Fibroblast of skin of scalp (primary cell): ENCODE measurements at places on chromosomes 1 and 21.

DNA sequence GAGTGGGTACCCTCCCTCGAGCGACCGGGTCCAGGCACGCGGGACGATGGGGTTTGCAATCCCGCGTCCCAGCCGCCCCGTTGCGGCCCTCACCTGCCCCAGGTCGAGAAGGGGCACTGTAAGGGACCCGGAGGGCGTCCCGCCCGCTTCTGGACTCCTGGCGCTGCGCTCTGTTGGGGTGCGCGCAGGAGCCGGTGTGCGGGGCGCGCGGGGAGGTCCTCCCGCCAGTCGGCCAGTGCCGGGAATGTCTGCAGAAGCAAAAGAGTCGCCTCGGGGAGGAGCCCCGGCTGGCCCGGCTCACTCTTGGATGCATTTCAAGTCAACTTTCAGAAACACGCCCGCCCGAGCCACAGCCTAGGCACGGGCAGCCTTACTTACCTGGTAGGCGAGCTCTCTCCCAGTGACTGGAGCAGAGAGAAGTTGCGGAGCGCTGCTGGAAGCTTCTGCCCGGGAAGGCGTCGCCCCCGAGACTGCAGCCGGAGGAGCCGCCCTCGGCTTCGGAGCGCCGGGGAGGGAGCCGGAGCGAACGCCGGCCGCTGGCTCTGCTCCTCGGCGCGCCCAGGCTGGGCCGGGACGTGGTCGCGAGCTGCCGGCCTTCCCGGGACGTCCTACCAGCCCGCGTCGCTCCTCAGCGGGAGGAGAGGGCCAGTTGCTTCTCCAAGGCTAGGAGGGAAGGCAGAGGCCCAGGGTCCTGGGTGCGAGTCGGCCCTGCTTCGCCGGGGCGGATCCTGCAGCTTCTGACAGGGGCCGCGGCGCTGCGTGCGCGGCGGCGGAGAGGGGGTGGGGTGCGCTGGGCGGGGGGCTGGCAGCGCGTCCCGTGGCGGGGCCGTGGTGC lies at the start of gene LMX1A:
LMX1A (minus strand) TSS at position 739 of the 835 bp plus-strand sequence. CDS start 1,156 bp downstream, outside the sequence.
- DNase-seq: no peak

DNA sequence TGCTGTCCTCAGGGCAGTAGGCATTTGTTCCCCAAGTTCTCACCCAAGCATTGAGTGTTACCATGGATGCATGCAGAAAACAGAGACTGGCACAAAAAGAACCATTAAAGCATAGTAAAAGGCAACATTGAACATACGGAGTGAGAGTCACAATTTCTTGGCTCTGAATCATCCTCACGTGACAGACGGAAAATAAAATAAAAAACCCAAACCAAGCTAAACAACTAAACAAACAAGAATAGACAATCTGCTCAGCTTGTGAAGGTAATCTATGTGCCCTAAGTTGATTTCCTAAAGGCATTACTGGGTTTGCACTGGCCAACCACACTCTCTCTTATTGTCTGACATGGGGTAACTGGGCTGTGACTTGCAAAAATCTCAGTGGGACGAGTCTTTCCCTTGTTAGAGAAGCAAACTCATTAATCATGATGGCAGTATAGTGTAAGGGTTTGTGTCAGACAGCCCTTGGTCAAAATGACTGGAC lies 306.0 kb downstream of the ASTN1 start:
- no peak for DNase-seq

DNA sequence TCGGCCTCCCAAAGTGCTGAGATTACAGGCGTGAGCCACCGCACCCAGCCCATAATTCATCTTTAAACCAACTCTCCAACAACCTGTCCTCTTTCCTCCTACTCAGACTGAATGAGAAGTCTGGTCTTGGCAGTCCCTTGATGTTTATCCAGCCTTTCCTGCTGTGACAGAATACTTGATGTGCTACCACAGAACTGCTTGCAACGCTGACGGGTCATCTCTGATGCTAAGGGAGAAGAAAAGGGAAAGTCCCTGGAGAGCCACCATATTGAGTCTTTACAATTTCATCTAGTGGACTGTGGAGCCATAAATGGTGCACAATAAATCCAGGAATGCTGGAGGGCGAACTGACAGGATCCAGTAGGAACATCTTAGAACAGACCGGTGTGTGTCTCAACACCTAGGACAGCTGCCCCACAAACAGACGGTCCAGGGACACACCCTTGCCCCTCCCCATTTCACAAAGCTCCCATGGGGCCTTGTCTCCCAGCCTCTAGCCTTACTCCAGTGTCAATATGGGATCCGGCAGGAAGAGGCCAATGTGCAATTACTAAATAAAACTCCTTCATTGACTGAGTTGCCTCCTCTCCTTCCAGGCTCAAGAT lies 30.7 kb downstream of the JAK1 start:
- DNase-seq: peak; percentile 12

GRCh38 chr1:79859212-79859948 lies 852.9 kb upstream of the ADGRL4 start:
- peak; percentile 73 for DNase-seq

- DNase-seq: no peak
Observed at GRCh38 chr1:177248258-177248657, 77.5 kb downstream of the BRINP2 start.

GRCh38 chr21:40797891-40798290 lies 49.1 kb downstream of the DSCAM start:
- peak; percentile 82 for DNase-seq

DNA sequence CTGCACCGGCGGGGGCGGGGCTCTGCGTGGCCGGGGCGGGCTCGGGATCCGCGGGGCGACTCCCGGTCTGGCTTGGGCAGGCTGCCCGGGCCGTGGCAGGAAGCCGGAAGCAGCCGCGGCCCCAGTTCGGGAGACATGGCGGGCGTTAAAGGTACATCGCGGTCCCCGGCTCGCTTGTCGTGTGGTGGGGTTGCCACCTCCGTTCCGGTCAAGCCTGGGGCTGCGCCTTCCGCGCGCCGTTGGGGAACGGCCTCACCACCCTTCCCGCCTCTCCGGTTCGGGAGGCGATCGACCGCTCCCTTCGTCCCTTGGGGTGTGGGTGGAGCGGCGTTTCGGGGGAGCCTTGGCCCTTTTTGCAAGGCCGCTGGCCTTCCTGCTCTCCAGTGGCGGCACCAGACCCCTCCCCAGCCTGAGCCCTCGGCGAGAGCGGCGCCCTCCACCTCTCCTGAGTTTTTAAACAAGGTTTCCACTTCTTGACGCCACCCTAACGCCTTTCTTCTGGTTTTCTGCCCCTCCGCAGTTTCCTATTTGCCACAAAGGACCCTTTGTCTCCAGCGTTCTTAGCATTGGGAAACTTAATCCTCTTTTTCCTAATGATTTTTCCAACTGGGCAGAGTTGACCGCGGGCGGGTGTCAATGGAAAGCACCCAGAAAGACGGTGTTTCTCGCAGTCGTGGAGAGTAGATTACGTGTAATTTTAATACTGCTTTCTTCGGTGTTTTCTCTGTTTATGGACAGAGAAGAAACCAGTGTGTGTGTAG lies at the start of the genes LEPR and LEPROT:
LEPR (plus strand) TSS at position 79 of the 761 bp plus-strand sequence. CDS start 144,898 bp downstream, outside the sequence.
LEPROT (plus strand) TSS at position 79 of the 761 bp plus-strand sequence; CDS start at position 136, 57 bp downstream.
- no peak for DNase-seq

- DNase-seq: peak; percentile 22
Observed at GRCh38 chr1:199743227-199743626, 284.3 kb upstream of the NR5A2 start.

DNA sequence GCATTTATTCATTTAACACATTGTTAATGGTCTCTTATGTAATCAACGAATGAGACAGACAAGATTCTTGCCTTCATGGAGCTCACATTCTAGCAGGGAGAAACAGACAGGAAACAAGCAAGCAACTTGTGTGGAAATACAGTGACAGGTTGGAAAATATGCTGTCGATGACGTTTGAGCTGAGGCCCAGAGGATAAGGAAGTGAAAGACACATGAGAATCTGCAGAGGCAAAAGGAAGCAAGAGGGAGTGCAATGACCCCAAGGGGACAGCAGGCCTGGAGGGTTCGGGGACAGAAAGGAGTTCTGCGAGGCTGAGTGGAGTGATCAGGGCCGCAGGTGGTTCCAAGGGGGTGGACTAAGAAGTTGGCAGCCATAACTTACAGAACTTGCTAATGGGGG lies 60.6 kb upstream of the AKT3 start:
- DNase-seq: no peak

DNA sequence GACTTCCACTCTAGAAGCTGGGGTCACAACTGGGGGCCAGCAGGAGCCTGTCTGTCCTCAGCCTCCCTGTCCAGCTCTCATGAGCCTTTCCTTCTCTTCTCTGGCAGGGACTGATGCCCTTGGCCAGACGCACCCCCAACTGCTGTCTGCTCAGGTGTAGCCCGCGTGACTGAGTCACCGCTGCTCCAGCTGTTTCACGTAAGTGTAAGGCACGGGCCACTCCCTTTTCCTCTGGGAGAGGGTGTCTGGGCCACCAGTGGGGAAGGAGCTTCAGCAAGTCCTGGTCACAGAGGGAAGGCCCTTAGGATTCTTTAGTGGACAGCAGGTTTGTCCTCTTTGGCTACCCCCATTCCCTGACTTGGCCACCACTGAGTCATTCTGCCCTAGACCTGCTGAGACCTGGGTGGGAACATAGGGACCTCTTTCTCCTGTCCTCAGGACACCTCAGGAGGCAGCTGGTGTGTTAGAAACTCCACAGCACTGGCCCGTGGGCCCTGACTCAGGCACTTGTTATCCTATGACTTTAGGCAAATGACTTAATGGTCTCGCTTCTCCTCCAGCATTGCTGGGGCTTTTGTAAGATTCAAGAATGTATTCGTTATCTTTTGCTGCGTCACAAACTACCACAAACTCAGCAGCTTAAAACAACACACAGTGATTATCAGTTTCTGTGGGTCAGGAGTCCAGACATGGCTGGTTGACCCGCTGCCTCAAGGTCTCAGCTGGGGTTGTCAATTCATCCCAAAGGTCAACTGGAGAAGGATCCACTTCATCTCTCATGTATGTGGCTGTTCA lies 64.8 kb downstream of the FAM163A start:
- peak; percentile 38 for DNase-seq

DNA sequence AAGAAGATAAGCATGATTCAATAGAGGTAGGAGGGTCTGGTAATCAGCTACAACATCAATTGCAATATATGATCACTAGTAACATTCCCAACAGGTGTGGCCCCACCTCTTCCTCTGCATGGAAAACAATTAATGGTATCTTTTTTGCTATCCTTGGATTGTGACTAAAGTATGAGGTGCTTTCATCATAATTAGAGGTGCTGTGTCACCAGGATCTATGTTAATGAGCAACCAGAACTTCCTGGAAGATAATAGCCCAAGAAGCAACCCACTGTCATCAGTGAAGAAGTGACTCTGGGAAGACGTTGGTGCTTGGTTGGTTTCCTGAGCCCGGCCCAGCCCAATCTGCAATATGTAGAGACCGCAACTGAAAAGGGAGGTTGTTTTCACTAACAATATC lies 167.2 kb downstream of the SETD4 start:
- no peak for DNase-seq

- DNase-seq: no peak
Observed at GRCh38 chr1:67142931-67143330, 8.2 kb upstream of the C1orf141 start.

GRCh38 chr1:214228976-214229375 lies 52.0 kb upstream of the SMYD2 start:
- DNase-seq: no peak

DNA sequence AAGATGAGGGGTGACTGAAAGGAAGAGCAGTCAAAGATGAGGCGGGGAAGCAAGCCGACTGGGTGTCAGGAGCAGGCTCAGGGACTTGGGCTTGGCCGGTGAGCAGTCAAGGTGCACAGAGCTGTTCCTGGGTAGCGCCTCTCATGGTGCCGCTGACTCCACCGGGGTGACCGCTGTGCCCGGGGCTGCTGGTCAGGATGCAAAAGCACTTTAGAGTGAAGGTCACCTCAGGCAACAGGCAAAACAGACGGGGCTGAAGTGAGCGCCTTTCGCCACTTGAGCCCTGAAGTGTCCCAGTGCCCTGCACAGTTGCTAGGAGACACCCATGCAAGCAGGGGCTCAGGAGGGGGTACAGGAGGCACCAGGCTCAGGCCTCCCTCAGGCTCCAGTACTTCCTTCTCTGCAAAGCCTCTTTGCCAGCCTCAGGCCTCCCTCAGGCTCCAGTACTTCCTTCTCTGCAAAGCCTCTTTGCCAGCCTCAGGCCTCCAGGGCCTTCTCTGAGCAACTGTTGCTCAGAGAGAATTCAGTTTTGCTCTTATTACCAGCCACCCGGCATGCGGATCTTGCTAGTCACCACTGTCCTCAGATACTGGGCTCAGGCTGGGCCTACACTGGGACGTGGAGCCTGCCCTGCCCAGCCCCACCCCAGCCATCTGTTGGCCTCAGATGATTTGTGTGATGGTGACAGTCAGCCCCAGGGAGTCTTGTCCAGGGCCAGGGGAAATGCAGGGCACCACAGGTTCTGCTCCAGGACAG lies 99.7 kb upstream of the IRF2BP2 start:
- no peak for DNase-seq

- DNase-seq: no peak
Observed at GRCh38 chr1:221778125-221778524, 36.2 kb upstream of the DUSP10 start.

DNA sequence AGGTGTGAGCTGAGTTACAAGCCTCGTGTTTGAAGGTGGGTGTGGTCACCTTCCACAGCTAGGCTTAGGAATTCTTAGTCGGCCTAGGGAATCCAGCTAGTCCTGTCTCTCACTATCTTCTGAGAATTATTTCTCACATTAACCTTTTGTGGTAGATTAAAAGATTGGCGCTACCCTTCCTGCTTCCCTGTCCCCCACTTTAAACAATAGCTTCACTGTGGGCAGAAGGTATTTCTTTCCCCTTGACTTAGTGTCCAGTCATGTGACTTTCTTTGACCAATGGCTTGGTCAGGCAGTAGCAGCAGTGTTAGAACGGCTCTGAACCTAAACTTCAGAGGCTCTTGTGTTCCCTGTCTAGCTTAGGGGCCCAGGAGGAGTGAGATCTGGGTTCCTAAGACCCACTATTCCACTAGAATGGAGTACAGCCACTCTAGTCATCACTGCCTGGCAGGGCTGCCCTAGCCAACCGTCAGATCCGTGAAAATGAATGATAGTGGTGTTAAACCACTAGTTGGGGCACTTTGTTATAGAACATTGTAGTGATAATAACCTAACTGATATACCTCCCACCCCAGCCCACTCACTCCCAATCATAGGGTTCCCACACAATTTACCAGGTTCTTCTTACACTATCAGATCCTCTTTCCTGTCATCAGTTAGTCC lies 13.9 kb upstream of the C1orf141 start:
- no peak for DNase-seq

GRCh38 chr1:244248426-244248825 lies 197.3 kb downstream of the ZBTB18 start:
- DNase-seq: no peak

GRCh38 chr1:67723126-67723525 lies 38.1 kb downstream of the GADD45A start:
- DNase-seq: no peak

DNA sequence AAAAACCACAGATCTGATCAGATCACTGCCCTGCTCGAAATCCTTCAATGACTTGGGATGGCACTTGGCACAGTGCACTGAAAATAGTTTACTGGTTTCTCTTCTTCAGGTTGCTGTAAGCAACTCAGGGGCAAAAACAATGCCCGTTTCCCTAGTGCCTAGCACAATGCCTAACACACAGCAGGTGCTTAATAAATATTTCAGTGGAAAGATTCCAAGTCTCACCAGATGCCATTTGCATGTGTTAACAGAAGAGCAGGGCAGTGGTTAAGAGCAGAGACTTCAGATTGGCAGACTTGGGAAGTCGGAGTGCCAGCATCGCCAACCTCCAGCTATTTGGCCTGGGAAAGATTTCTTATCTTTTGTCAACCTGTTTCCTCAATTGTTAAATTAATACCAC lies 10.9 kb upstream of the METTL25B start:
- DNase-seq: no peak

- DNase-seq: peak; percentile 41
Observed at GRCh38 chr1:107057197-107058133, 991 bp downstream of the PRMT6 start.

GRCh38 chr1:35644204-35644603 lies 2.9 kb upstream of the PSMB2 start:
- DNase-seq: no peak

- DNase-seq: peak; percentile 28
Observed at GRCh38 chr1:212293579-212293978, 8.4 kb downstream of the PPP2R5A start.
